ENCODE measurements at places on chromosomes 16 and 17.

DNA sequence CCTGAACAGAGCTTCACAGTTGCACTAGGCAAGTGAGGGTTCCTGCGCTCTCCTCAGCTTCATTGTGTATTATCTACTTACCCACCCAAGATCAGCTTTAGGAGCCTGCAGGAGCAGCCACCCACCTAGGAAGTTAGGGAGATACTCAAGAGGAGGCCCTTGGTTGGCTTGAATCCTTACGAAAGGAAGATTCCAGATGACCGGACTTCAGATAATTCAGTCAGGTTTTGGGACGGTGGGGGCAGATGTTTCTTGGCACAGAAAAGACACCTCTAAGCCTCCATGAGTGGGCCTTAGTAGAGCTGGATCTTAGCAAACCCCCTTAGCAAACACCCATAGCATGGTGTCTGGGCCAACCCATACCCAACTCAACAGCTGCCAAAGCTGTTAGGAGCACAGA is 2.4 kb upstream of the CBFB start:
- DNase-seq, result no peak

DNA sequence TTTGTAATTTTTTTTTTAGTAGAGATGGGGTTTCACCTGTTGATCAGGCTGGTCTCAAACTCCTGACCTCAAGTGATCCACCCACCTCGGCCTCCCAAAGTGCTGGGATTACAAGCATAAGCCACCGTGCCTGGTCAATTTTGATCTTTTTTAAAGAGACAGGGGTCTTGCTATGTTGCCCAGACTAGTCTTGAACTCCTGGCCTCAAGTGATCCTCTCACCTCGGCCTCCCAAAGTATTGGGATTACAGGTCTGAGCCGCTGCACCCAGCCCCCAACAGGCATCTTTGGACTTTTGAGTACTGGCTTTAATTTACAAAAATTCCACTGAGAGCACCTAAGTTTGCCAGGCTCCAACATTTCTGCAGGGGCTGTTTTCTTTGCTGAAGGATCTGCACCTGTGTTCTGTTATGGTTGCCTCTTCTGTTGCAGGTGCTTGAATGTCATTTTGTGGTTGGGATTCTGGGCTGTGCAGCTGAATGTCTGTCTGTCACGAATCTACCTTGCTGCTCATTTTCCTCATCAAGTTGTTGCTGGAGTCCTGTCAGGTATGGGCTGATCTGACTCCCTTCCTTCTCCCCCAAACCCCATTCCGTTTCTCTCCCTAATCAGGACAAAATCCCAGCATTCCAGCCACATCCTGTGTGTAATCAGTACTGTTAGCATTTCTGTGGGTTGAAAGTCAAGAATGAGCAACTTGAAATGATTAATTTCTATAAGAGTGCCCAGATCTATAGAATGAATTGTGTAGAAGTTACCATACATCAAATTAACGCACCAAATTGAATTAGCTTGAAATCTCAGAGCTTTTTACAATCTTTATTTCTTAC is 8.5 kb downstream of the G6PC1 start:
- no peak for DNase-seq

GRCh38 chr17:68057531-68057952 is 22.0 kb downstream of the KPNA2 start:
- peak; percentile 7 for DNase-seq

DNA sequence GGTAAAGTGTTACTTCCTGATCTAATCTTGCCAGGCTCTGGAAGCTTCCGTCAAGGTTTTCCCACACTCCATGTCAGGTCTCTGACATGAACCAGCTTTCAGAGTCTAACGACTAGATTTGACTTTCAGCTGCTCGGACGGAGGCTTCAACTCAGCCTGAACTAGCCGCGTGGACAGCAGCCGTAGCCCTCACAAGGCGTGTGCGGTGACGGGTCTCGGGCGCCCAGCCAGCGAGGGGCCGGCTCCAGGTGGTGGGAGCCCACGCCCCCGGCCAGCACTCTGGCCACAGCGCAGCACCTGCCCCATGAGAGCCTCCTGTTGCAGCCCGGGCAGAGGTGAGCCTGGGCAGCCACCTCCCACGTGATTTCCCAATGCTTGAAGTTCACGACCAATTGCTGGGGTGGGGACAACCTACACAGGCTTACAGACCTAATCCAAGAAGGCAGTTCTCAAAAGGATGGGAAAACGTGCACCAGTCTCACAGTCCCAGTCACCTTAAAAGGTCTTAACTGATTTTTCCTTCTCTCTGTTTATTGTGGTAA is 45.5 kb downstream of the TBC1D16 start:
- no peak for DNase-seq

DNA sequence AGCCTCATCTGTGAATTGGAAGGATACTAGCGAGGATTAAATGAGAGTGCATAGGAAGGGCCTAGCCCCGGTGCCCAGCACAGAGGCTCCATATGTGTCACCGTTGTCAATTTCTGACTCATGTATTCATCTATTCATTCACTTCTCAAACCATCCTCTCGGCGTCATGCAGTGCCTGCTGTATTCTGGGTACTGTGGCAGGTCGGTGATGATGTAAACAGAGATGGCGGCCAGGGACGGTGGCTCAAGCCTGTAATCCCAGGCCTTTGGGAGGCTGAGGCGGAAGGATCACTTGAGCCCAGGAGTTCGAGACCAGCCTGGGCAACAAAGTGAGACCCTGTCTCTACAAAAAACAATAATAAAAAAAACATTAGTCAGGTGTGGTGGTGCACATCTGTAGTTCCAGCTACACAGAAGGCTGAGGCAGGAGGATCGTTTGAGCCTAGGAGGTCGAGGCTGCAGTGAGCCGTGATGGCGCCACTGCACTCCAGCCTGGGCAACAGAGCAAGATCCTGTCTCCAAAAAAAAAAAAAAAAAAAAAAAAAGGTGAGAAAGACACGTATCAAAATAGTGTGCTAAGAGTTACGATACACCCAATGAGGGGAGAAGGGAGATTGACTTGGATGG is 4.3 kb upstream of the PPP1R1B start:
- no peak for DNase-seq

DNA sequence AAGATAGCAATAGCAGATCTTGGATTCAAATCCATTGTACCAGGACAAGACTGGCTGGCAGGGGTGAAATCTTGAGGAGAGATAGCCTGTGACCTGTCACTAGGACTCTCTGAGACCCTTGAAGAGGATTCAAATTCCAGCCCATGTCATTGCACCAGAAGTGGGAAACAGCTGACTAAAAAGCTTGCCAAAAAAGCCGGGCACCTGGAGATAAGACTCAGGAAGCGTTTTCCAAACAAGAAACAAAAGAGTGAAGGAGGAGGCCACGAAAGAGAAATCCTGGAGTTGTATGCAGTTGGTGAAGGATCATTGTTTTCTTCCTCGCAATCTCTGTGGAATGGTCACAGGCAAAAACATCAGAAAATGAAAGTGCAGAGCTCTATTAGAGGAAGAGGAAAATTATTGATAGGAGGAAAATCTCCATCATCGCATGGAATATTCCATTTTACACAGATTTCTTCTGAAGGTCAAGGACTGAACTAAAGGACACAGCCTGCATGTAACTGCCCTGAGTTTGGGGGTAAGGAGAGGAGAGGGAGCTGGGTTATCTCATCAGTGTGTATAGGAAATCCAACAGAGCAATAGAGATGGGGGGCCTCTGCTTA is 9.0 kb upstream of the WSB1 start:
- DNase-seq, result no peak

- no peak for DNase-seq
Measured at GRCh38 chr17:69812240-69812837, 262.7 kb upstream of the KCNJ16 start.

GRCh38 chr16:49800876-49801275 is 55.0 kb downstream of the ZNF423 start:
- DNase-seq, result no peak

- DNase-seq, result no peak
Measured at GRCh38 chr17:59848778-59849177, 44.0 kb downstream of the TUBD1 start.

- DNase-seq, result no peak
Measured at GRCh38 chr17:78741644-78742284, 40.3 kb downstream of the CYTH1 start.

GRCh38 chr16:66959704-66960161 is 1.3 kb upstream of the CES3 start:
- DNase-seq, result no peak

DNA sequence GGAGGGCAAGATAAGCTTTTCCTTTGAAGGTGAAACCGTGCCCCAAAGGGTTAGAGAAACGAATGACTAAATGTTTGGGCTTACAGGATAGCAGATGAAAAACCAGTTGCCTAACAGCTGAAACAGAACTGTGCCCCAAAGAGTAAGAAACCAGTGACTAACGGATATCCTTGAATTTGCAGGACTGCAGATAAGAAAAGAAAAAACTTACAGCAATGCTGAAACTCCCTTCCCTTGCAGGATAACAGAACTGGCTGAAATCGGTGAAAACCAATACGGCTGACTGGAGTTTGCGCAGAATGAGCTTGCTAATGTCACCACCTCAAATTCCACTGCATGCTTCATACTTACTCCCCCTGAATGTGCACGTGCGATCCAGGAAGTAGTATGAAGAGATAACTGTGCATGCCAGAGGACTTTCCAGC is 175.2 kb upstream of the NLRP1 start:
- DNase-seq, result no peak

GRCh38 chr17:43439041-43439440 is 40.2 kb downstream of the ARL4D start:
- DNase-seq, result no peak

DNA sequence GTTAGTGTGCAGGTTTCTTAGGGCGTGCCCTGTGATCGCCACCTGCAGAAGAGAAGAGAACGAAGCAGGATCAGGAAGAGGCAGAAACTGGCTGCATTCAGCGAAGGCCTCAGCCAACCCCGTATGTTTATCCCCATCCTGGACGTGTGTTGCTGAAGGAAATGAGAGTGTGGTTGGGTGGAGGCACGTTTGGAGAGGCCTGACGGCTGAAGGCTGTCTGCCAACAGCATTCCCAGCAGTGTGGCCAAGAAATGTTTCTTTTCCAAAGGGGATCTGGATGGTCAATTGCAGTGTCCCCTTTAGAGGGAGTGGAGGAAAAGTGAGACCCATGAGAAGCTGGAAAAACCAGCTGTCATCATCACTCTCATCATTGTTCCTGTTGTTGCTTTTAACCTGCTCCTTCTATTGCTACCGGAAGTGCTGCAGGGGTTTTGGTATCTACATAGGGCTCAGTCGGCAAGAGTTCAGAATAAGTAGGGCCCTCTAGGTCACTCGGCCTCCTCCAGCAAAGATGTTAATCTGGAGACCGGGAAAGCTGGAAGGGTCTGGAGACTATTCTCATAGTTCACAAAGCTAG is 46.5 kb upstream of the SLC47A1 start:
- no peak for DNase-seq

DNA sequence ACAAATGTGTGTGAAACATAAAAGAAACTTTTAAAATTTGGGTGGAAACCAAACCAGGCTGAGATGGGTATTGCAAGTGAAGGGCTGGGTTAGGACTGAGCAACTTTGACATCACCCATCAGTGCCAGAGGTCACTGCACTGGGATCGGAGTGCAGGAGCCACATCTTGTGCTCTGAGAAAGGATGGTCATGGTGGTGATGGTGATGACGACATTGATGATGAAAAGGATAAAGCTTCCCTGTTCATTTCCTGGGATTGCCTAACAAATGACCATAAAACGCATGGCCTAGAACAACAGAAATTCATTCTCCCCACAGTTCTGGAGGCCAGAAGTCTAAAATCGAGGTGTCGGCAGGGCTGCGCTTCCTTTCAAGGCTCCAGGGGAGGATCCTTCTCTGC is 324.0 kb downstream of the MAF start:
- no peak for DNase-seq

DNA sequence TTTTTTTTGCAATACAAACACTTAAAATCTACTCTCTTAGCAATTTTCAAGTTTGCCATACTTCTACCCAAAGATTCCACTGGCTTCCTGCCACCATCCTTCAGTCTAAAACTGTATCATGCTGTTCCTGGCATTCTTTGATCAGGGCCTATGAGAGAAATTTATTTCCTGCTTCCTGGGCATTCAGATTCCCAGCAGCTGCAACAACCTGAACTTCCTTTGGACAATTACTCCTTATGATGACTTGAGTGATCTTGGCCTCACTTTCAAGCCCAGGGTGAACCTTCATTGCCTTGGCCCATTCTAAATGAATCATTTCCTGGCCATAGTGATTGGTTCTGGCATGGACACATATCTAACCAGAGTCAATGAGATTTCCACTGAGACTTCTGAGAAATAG is 18.0 kb upstream of the MON1B start:
- DNase-seq, result no peak

- DNase-seq, result peak; percentile 61
Measured at GRCh38 chr17:79728169-79728907, 2.4 kb upstream of the ENPP7 start.

GRCh38 chr16:27849621-27850020 is 213.9 kb downstream of the GSG1L start:
- no peak for DNase-seq

DNA sequence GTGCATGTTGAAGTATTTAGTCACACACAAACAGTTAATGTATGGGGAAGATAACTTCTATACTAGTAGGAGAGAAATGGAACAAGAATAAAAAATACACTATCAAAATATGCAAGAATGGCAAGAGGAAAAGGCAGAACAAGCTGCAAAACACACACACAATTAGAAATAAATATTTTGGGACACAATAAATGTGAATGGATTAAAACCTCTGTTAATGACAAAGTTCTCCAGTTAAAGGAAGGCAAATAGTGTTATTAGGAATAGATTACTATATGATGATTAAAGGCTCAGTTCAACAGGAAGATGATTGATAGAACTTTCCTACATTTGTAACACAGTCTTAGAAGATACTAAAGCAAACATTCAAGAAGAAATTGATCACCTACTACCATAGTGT is 106.3 kb upstream of the ZNF750 start:
- no peak for DNase-seq

GRCh38 chr16:81036751-81037350 is 1.2 kb downstream of the ATMIN start:
- DNase-seq, result no peak

- DNase-seq, result no peak
Measured at GRCh38 chr17:983921-984320, 4.3 kb upstream of the NXN start.

- DNase-seq, result no peak
Measured at GRCh38 chr17:72474719-72475477, 354.1 kb downstream of the SOX9 start.

GRCh38 chr17:42568341-42569111 is 1.6 kb downstream of the MLX start:
- no peak for DNase-seq

DNA sequence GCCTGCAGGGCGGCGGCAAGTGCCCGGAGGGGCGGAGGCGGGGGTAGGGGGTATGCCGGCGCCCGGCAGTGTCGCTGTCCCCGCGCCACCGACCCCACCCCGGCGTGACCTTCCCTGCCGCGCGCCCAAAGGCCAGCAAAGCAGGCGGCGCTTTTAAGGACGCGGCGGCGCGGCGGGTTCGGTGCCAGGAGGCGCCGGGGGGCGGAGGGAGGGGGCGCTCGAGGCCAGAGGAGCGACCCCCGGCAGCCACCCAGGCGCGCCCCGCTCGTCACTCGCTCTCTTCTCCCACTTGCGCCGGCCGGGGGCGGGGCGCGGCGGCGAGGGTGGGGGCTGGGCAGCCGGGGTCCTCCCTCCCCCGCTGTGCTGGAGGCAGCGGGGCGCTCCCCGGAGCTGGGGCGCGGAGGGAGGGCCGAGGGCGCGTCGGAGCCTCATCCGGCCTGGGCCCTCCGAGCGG is 8.6 kb upstream of the BAHCC1 start:
- DNase-seq, result no peak

GRCh38 chr16:27676839-27677238 is 126.9 kb downstream of the KATNIP start:
- DNase-seq, result no peak

GRCh38 chr16:30741461-30741914 is 6.7 kb upstream of the PHKG2 start:
- DNase-seq, result no peak

- DNase-seq, result no peak
Measured at GRCh38 chr16:64880994-64881393, 240.9 kb downstream of the CDH11 start.

Data from activated CD8-positive, alpha-beta memory T cell treated with anti-CD3 and anti-CD28 coated beads for 1 hour (primary cell).